NCI-H69 (cell line): ENCODE measurements at places on chromosomes 5 and 9.

- DNase-seq = peak; percentile 57
Measured at GRCh38 chr9:27261517-27262211, 35.3 kb downstream of the EQTN start.

- DNase-seq = peak; percentile 64
Measured at GRCh38 chr5:56481428-56482357, 248.6 kb upstream of the ANKRD55 start.

GRCh38 chr5:169112016-169112415 is 188.9 kb downstream of the SLIT3 start:
- DNase-seq = no peak

DNA sequence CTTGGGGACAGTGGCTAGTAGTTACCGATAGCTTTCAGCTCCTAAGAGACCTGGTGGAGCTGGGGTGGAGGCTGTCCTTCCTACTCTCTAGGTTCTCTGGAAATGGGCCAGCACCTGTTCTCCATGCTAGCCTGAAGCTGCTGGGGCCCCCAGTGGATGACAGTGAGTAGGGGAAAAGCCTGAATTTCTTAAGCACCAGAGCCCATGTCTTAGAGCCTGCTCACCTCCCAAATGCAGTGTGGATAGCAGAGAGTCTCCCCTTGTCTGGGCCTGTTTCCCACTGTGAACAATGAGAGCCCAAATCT is 105.8 kb downstream of the DAB2IP start:
- no peak for DNase-seq

DNA sequence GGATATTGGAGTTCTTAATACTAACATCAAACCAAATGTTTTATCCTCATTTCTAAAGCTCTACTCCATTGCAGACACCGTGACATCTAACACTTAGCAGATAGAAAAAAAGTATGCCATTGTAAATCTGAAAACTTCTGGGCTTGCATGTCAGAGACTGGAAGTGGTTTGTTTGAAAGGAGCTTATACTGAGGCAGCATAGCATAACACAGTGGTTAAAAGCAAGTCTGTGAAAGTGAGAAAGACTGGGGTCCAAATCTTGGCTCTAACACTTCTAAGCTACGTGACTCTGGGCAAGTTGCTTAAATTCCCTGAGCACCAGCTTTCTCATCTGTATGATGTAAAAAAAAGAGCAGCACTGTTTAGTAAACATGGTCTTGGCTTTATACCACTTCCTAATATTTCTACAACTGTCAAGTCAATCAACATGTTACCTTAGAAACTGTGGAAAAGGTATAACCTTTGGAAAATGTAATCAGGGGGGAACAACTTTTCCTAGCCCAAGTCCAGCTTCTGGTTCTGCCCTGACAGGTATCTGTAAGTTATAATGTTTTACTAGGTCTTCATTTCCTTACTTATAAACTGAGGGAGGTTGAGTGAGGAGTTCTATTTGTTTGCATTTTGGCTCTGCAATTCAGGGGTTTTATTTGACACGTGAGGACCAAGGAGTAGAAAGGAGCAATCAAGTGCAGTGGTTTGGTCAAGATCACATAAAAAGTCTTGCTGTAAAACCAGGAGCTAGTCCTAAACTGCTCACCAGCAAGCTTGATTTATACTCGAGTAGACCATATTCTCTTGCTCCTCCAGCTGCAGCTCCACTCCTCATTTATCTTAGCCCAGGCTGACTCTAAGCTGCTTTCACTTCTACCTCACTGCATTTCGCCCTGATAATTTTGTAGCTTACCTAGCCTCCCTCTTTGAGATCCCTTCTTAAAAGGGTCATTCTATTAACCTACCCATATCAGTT is 541.0 kb downstream of the RAB3C start:
- peak; percentile 20 for DNase-seq

DNA sequence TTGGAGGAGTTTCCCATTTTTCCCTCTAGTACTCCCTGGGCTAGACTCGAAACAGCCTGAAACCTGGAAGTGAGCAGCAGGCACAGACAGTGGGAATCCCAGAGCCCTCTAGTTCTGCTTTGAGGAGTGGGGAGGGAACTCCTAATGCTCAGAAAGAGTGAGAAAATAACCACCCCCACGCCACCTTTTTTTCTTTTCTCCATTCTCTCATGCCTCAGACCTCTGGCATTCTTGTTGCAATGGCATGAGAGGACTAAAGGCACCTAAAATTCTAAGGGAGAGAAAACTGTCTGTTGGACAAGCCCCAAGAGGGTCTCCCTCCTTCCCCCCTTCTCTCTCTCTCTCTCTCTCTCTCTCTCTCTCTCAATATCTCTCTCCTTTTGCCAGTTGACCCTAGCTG is 15.1 kb upstream of the IRF1 start:
- DNase-seq = no peak

DNA sequence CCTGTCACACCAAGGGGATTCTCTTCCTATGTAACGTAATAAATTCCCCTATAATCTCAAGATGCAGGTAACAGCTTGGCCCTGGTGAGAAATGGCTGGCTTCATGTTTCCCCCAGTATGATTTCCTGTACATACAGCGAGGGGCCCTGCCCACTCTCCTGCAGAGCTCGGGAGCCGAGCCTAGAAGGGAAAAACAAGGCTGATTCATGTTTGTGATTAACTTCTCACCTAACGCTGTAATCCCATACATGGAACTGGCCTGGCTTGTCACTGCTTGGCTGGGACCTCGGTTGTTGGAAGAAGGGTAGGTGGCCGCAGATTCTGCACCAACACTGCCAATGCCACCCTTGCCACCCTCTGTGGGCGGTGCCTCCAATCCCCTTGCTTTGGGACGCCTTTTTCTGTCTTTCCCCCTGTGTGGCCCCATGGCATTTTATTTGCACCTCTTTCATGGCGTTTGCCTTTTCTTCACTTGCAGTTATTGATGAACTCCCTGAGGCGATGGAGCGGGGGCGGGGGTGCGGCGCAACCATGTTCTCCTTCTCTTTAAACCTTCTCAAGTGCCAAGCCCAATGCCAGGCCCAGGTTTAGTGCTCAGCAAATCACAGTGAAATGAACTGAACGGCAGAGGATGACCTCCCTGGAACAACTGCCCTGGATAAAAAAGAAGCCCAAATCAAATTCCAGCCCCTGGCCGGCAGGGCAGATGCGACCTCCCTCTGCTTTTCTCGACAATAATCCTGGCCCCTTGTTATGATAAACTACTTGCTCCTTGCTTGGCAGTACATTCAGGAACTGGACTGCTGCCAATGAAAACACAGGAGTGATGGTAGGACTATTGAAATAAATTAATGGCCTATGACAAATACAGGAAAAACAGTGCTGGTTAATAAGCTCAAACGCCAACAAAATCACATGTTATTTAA is 108.1 kb downstream of the TMEM174 start:
- DNase-seq = peak; percentile 98

GRCh38 chr5:34447424-34447823 is 208.7 kb upstream of the RAI14 start:
- DNase-seq = peak; percentile 46

- DNase-seq = no peak
Measured at GRCh38 chr5:65081071-65081470, 312.3 kb downstream of the CWC27 start.

- DNase-seq = no peak
Measured at GRCh38 chr9:86043999-86044398, 55.4 kb downstream of the GOLM1 start.

- DNase-seq = no peak
Measured at GRCh38 chr5:74643111-74643562, 2.6 kb upstream of the ENC1 start.

GRCh38 chr9:130779153-130779855 is 55.8 kb upstream of the ABL1 start:
- DNase-seq = peak; percentile 30

- DNase-seq = peak; percentile 81
Measured at GRCh38 chr5:5492087-5492933, 69.8 kb downstream of the ICE1 start.

DNA sequence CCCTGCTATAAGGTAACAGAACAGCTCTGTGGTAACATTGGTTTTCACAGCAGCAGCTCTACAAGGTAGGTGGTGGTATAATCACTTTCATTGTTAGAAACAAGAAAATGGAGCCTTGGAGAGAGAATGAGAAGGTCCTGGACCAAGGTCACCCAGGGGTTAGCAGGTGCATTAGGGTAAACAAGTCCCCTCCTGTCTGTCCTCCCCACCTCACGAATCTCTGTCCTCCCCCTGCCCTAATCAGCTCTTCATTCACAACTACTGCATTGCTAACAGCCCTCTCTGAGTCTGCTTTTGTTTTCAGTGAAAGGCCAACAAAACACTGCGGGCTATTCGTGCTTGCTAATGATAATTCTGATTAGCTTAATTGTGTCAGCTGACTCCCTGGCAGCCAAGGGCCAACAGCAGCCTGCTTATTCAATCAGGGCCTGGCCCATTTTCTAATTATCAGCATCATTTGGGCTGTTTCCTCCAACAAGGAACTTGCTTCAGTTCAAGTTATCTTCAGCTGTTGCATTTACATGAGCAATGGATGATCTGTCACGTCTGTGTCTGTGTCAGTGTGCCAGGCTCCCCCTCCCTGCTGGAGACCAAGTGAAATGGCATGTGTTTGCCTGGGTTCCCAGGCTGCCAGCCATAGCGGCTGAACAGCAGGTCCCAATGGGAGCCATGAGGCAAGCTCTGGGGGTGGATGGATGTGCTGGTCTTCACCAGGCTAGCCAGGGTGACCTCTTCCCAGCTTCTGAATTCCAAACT is 56.7 kb upstream of the EQTN start:
- DNase-seq = peak; percentile 78

GRCh38 chr9:16787724-16788123 is 82.7 kb downstream of the BNC2 start:
- DNase-seq = no peak

- DNase-seq = peak; percentile 17
Measured at GRCh38 chr5:154058055-154059038, 19.6 kb downstream of the MFAP3 start.

DNA sequence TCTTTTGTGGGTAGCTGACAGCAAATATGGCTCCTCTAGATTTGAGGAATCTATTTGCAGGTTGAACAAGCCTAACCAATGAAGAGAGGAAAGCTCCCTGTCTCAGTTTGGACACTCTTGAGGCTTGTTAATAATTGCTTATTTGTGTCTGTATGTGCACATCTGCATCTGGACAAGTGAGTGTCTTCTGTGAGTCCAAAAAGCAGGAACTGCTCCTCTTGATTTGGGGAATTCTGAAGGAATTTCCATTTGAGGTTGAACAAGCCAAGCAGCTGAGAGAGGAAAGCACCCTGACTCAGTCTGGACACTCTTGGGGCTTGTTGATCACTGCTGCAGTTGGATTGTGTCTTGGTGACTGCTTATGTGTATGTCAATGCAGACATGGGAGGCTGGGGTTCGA is 211.6 kb downstream of the DTWD2 start:
- DNase-seq = no peak

GRCh38 chr5:151219789-151220188 is 4.1 kb downstream of the CCDC69 start:
- DNase-seq = no peak

GRCh38 chr5:121872856-121873255 is 21.2 kb downstream of the FTMT start:
- no peak for DNase-seq

GRCh38 chr5:161481922-161482321 is 64.6 kb downstream of the GABRB2 start:
- DNase-seq = no peak

DNA sequence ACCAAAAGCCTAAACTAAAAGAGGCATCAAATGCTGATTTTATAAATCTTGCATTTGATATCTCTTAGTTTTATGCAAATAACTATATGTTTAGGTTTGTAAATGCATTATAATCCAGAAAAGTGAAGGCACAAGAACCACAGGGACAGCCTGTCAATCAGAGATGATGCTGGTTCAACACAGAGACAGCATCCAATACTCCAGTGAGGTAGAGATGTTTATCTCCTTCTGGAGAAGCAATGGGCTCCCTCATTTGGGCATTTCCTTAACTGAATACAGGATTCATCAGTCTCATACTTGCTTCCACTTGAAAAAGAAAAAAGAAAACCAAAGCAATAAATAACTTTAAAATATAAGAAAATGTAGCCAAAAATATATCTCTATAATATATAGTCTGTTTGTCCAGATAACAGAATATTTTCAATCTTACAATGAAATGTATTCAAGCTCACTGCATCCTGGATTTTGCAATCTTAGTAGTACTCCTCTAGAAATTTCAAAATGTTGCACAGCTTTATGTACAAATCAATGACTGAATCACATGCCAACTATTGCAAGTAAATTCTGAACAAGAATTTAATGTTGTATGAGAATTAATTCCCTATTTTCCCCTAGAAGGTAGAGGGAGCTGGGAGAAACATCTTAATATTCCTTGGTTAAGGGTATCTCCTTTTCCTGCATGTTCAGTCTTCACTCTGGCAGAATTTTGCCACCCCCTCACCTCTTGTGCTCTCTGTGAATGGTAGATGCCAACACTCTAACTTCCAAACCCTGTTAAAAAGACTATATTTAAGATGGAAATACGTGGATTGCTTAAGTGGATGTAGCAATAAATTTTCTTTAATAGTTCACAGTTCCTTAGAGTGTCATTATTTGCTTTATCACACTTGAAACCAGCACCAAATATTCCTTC is 191.1 kb upstream of the GAS1 start:
- DNase-seq = no peak

DNA sequence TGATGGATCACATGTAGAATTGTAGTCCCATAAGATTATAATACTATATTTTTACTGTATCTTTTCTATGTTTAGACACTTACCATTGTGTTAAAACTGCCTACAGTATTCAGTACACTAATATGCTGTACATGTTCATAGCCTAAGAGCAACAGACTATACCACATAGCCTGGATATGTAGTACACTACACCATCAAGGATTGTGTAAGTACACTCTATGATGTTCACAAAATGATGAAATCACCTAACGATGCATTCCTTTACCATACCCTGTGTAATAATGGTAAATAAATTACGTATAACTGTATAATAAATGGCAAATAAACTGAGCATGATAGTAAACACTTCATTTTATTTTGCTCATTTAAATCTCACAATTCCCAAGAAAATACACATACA is 60.3 kb downstream of the RICTOR start:
- no peak for DNase-seq

DNA sequence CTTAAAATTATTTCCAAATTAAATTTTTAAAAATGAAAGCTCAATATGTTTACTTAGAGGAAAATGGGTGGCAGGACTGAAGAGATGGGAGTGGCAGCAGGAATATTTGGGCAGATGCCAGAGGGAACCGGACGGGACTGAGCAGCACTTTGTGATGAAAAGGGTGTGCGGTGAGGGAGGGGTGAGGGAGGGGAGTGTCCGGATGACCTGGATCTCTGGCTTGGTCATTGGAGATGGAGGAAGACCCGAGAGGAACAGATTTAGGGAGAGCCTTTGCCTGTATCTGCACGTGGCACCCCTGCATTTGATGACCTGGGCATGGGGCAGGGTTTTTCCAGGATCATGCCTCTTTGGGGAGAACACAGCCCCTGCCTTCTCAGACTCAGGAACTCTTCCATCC is 201.1 kb upstream of the MVB12B start:
- DNase-seq = peak; percentile 66

DNA sequence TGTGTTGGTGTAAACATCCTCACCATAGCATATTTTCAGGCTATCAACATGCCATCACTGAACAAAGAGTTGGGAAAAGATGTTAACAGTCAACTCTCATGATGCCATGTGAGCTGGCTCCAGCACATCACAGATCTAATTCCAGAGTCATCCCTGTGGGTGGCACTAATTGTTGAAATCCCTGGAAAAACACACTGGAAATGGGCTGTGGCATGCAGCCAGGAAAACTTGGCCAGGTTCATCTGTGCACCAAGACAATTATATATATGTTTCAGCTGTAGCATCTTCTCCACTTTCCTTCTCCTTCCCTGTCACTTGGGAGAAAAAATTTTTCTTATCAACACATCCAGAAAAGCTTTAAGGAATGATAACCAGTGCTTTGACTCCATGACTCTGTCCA is 313.7 kb downstream of the TRIM32 start:
- DNase-seq = peak; percentile 83
